Non-pigmented ciliary epithelial cell (primary cell): ENCODE measurements at places on chromosomes 1 and 21.

- DNase-seq: peak; percentile 36
Observed at GRCh38 chr1:64515427-64515826, 45.5 kb downstream of the CACHD1 start.

DNA sequence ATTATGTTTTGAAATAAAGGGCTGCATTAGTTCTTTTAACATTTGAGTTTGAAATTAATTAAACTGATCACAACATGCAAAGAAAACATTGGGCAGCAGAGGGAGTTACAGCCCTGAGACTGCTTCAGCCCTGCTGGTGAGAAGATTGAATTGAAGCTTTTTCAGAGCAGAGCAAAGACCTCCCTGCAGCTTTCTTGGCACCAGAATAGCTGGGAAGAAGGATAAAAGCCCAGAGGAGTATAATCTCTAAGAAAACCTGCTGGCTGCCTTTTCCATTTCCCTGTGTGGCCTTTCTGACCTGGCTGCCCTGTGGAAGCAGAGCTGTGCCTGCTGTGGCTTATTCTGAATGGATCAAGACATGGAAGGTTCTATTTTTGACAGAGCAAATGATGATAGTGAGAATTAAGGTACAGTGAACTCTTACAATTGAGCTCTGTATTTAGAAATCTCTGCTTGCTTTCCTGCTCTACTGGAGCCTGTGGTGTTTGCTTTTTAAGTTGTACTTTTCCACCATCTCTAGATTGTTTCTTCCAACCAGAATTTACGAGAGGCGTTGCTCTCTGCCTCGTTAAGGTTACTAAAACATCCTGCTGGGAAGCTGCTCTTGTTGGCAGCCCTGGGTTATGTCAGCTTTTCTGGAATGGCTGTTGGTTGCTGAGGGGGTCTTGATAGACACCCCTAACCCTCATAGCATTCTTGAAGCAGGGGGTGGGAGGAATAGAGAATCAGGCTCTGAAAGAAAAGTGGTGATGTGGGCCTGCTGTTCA lies 9.9 kb downstream of the SNRPE start:
- DNase-seq: no peak

DNA sequence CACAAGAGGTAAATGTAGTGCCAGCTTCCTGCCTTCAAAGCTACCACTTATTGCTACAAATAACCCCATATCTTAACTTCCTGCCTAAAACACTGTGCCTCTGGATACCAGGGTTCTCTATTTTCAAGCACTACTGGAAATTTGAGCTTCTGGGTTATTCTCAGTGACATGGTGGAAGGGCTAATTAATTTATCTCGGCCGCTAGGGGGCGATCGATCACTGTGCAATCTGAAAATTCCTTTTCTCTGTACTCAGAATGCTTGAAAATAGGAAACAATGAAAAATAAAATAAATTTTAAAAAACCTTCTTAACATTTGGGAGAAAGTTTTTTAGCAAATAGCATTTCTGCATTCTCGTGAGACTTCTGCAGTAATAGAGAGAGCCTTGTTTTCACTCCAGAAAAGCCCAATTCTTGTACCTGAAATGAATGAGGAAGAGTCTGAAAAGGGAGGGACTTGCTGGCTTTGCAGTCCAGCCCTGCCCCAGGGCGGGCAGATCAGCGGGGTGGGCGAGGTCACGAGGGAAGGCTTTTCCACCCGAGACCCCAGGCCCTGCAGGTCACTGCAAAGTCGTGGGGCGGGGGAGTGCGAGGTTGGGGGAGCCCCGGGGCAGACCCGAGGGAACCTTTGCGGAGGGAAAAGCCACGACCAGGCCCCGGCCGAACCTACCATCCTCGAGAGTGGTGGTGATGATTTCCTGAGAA lies 276.7 kb downstream of the PCP4 start:
- DNase-seq: peak; percentile 2

- no peak for DNase-seq
Observed at GRCh38 chr1:160374306-160375110, 7.6 kb downstream of the NHLH1 start.

GRCh38 chr1:46927249-46927835 lies 13.9 kb downstream of the CYP4A11 start:
- no peak for DNase-seq
